Bronchial epithelial cell (primary cell): ENCODE measurements at places on chromosomes 11 and 22.

GRCh38 chr11:9664276-9665171 lies 647 bp downstream of the SWAP70 start:
- DNase-seq = peak; percentile 21

- no peak for DNase-seq
These were observed 129.2 kb upstream of the ANO3 start for GRCh38 chr11:26202754-26203153.

- no peak for DNase-seq
These were observed 18.6 kb upstream of the PARVB start for GRCh38 chr22:44005524-44005923.

DNA sequence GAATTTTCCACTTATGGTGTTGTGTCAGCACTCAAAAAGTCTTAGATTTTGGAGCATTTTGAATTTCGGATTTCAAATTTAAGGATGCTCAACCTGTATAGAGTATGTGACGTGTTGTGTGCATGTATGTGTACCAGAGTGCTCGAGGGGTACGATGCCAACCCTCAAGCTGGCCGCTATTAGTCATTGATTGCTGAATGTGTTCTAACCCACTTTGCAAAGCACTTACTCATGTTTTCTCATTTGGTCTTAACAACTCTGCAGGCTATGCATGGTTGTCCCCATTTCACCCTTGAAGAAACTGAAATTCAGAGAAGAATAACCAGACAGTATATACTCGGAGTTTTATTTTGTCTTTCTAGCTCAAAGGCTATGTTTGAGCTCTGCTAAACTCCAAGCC lies 196.4 kb upstream of the TENM4 start:
- DNase-seq = peak; percentile 21

DNA sequence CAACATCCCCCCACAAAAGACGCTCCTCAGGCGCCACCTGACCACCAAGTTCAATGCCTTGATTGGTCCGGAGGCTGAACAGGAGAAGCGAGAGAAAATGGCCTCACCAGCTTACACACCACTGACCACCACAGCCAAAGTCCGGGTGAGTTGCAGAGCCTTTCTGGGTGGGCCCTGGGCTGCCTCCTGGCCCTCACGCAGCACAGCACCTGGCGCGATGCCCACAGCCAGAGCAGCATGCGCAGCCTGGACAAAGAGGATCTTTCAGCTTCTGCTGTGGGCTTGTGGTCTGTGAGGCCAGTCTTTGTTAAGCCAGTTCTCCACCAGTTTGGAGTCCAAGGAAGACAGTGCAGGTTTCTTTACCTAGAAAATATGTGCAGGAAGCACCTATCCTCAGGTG lies 21.6 kb downstream of the CYB5R2 start:
- DNase-seq = no peak

DNA sequence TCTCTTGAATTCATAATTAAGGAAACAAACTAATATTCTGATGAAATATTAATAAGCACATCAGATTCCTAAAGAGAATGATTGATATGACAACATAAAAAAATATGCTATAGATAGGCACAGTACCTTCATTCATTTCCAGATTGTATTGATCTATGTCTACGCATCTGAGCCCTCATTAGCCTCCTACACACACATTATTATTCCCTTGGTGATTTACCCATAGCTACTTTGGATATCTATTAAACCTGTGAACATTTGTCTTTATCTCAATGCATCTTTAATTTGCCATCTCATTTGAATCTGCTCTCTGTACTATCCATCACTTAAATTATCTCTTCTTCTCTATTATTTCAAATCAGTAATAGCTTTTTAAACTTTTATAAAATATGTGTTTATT lies 18.4 kb downstream of the SESN3 start:
- no peak for DNase-seq

- no peak for DNase-seq
These were observed 11.5 kb upstream of the NEAT1 start for GRCh38 chr11:65410936-65411680.
